GM04504 (cell line): ENCODE measurements at places on chromosomes 6 and 20.

DNA sequence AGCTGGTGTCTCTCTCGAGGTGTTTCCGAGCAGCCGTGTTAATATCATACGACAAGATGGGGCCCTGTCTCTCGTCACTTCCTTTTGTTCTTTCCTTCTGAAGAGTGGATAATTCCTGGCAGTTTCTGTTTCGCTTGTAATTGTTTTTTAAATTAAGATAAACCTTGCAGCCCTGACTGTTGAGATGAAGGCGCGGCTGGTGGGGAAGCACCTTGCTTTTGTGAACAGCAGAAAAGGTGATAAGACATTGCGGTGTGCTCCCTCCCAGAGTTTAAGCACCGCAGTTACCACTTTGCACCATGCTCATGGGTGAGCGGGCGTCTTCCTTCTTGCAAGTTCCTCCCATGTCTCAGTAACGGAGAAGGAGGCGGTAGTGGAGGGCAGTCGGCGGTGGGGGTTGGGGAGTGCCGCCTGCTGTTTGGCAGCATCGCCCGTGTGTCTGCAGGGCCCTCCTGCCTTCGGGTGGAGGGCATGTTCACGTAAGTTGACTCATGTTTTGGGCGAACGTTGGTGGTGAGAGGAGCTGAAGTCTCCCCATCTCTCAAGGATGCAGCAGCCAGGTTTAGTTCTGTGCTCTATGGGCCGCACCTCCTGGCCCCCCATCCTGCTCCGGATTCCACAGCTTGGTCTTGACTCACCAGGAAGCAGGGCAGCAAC lies 345.9 kb downstream of the TAF4 start:
- DNase-seq, result no peak

DNA sequence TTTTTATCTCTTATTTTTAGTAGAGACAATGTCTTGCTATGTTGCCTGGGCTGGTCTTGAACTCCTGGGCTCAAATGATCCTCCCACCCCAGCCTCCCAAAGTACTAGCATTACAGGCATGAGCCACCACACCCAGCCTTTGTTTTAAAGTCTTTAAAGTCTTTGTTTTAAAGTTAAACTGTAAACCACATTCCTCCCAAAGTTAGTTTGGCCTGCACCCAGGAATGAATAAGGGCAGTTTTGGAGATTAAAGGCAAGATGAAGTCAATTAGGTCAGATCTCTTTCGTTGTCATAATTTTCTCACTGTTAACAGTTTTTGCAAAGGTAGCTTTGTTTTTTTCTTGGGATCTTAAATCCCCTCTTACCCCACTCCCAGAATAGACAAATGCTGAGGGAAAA lies 63.8 kb downstream of the UBR2 start:
- DNase-seq, result no peak

DNA sequence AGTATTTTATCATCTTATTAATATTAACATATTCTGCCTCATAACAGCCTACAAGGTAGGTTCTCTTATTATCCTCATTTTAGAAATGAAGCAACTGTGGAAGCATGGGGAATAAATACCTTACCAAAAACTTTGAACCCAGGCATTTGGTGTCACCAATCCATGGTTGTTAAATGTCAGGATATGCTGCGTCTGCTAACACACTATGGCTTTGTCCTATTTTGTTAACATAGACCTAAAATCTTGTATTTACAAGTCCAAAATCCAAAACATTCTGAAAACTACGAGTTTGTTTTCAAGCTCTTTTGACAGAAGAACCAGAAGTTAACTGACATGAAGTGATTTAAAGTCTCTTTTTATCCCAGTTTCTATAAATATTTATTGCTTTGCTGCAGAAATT lies 53.4 kb downstream of the BMP5 start:
- no peak for DNase-seq

GRCh38 chr6:139099984-139100383 lies 34.9 kb upstream of the HECA start:
- no peak for DNase-seq

GRCh38 chr6:53765270-53765669 lies 29.5 kb upstream of the LRRC1 start:
- no peak for DNase-seq

GRCh38 chr20:25015986-25016385 lies 23.4 kb upstream of the APMAP start:
- no peak for DNase-seq

DNA sequence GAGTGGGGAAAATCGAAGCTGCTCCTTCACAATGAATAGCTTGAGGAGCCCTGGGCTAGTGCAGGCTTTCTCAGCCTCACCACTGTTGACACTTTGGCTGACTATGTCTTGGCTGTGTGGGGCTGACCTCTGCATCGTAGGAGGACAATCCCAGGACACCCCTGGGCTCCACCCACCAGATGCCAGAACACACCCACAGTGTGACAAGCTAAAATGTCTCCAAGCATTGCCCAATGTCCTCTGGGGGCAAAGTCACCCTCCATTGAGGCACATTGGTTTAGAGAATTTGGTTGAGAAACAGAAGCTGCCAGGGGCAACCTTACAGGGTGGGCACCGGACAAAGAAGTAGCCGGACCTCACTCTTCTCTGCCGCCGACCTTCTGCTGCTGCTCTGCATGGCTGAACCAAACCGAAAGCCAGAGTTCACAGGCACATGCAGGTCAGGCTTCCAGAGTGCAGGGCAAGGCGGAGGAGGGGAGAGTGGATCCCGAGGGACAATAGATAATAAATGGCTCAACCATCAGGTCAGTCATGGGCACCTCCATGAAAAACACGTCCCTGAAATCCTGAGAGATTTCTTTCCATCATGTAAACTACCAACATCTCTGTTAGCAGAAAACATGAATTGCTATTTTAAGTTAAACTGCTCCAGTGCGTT lies 189.0 kb downstream of the LRFN2 start:
- no peak for DNase-seq

- no peak for DNase-seq
Measured at GRCh38 chr6:81763968-81764367, 11.5 kb upstream of the TENT5A start.

DNA sequence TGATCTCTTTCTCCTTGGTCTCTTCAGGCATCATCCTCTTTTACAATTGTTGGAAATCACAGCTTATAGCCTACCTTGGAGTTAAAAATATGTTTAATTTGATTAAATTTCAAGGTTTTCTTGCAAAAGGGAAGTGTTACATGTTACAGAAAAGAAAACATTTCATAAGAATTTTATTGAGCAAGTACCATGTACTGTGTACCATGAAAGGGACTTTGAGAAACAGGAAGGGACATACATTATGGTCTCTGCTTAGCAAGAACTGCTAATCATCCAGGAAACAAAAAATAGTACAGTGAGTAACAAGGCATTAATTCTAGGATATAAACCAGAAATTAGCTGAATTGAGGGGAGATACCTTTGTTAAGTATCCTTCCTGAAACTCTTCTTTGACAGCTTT lies 145.3 kb upstream of the SPACA1 start:
- DNase-seq, result no peak

DNA sequence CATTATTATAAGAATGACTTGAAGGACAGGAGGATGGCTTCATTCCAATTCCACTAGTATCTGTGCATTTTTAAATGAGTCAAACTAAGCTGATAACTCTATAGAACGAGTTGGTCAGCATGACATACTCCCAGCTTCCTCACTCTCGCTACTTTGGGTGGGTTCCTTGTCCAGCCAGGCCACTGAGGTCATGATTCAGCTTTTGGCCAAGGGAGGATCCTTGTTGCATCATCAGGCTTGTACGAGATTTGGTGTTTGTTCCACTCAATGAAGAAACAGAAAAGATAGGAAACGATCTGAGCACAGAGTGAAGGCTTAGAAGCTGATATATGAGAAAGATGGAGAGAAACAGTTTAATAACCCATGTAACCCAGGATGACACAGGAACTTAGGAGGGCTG lies 19.8 kb downstream of the NEDD9 start:
- DNase-seq, result peak; percentile 59

- DNase-seq, result no peak
Measured at GRCh38 chr6:52420668-52421358, 671 bp downstream of the EFHC1 start.

- no peak for DNase-seq
Measured at GRCh38 chr20:43530321-43531090, 23.0 kb downstream of the L3MBTL1 start.

- DNase-seq, result peak; percentile 47
Measured at GRCh38 chr6:146545581-146545980, 1.9 kb downstream of the RAB32 start.

GRCh38 chr6:119241111-119241465 lies 108.5 kb downstream of the MAN1A1 start:
- no peak for DNase-seq

- no peak for DNase-seq
Measured at GRCh38 chr6:13044896-13045295, 283.4 kb downstream of the TBC1D7 start.

- DNase-seq, result no peak
Measured at GRCh38 chr6:37323580-37323979, 30.2 kb upstream of the RNF8 start.

DNA sequence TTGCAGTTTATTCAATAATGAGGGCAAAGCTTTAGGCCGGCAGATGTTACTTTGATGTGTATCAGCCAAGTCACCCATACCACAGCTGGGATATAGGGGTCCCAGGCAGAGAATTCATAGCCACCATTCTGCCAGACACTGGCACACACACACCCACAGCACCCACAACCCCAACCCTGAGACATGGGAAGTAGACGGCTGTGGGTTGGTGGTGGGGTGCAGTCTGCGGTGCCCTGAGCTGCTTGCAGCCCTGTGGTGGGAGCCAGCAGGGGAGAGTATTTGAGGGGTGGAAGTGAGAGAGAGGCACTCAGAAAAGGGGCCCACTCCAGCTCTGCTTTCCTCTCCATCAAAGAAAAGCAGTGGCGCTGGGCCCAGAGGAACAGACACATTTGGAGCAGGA lies 125.3 kb downstream of the FOXO3 start:
- no peak for DNase-seq

- DNase-seq, result no peak
Measured at GRCh38 chr20:10524034-10524476, 89.0 kb downstream of the SLX4IP start.

GRCh38 chr20:44034965-44035635 lies 120.4 kb downstream of the TOX2 start:
- no peak for DNase-seq

DNA sequence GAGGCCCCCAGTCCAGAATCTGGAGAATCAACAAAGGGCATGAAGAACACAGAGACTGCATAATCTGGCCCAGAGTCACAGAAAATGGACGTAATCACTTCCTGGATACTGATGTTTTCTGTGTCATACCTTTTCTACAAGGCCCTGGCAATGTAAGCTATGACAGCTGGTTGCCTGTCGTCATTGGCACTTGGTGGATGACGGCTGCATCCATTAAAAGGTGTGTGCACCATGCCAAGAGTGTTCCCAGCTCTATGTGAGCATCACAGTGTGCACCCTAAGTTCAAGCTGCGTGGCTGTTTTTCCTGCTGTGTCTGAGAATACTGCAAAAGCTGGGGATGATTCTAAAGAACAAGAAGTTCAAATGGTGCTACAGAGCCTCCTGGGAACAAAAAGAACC lies 275.2 kb upstream of the CNR1 start:
- no peak for DNase-seq

DNA sequence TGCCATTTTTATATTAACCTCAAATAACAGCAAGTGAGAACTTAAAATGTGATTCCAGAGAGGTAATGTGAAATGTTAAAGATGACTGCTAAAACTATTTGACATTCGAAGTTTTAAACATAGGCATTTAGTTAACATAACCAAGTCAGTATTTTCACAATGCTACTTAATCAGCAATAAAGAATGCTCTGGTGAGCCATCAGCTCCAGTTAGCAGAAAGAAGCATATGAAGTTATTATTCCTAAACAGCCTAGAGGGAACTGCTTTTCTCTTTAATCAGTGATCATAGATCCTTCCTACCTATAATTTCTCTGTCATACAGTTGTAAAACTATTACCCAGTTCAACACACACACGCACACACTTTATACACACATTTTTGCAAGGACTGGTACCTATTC lies 60.1 kb downstream of the MMS22L start:
- DNase-seq, result no peak

DNA sequence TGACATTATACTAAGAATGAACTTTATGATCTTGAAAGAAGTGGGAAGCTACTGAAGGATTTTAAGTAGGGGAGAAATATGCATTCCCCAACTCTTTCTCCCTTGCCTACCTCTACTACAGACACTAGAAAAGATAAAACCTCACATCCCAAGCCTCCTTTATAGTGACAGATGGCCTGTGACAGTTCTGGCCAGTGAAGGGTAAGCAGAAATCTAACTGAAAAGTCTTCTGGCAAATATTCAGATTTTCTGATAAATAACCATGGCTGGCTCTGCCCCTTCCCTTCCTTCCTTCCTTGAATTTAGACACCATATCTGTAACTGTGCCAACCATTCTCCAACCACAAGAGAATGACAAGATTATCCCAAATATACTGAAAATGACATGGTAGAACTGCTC lies 10.2 kb upstream of the BEND6 start:
- no peak for DNase-seq

DNA sequence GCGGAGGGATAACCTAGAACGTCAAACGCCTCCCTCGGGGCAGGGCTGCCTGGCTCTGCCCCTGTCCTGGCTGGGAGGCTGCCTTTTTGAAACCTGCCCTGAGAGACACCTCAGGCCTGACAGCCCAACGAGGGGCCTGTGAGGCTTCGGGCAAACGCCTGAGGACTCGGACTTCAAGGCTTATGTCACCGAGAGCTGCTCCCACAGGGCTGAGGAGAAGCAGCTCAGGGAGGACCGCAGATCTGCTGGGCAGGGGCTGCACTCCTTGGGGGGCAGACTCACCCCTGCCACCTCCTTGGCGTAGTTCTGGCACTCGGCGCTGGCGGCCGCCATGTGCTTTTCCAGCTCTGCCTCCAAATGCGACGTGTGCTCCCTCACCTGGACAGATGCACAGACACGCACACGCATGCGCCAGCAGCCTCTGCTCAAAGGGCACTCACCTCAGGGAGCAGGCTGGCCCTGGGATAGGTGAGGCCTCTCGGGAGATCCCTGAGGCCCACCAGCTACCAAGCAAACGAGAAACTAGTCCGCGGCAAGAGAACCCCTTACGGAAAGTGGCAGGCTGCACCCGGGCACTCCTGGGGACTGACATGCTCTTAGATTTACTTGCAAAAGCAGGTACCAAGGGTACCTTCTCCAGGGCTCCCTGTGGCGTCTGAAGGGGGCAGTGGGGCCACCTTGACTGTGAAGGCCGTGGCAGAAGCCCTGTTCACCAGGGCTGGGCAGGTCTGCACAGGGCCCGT lies 49.6 kb downstream of the DSTN start:
- DNase-seq, result no peak

DNA sequence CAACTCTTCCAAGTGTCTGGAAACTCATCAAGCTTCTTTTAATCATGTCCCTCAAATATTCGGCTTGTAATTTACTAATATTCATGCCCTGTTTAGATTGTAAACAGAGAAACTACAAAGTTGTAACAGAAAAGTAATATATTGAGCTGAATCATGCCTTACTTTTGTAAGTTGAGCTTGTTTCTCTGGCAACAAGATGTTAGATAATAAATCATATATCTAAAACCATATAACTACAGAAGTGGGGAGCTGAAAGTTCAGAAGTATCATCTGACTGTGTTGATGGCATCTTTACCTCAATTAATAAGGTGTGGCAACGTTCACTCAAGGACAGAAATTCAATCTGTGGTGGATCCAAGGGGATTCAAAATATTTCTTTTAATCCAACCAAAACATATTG lies 263.9 kb downstream of the PLCB1 start:
- no peak for DNase-seq
